Activated effector memory CD4-positive, alpha-beta T cell treated with Interleukin-2 at 50 U/mL for 16 hours (primary cell): ENCODE measurements at places on chromosomes 1 and 21.
A peak's percentile ranks its signal among the peaks of the same experiment; 100 is the strongest.

DNA sequence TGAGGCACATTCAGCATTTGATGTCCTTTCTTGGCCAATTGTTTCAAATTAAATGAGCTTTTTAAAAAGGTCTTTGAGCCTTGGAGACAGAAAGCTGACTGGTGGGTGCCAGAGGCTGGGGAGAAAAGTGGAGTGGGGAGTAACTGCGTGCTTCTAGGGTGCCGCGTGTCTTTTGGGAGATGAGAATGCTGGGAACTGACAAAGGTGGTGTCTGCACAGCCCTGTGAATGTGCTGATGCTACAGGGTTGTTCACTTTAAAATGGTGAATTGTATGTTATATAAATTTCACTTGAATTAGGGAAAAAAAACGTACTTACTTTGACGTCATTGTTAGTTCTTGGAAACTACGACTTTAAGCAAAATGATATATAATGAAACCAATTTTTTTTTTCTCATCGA is 8.1 kb upstream of the TFF1 start:
- DNase-seq = no peak

DNA sequence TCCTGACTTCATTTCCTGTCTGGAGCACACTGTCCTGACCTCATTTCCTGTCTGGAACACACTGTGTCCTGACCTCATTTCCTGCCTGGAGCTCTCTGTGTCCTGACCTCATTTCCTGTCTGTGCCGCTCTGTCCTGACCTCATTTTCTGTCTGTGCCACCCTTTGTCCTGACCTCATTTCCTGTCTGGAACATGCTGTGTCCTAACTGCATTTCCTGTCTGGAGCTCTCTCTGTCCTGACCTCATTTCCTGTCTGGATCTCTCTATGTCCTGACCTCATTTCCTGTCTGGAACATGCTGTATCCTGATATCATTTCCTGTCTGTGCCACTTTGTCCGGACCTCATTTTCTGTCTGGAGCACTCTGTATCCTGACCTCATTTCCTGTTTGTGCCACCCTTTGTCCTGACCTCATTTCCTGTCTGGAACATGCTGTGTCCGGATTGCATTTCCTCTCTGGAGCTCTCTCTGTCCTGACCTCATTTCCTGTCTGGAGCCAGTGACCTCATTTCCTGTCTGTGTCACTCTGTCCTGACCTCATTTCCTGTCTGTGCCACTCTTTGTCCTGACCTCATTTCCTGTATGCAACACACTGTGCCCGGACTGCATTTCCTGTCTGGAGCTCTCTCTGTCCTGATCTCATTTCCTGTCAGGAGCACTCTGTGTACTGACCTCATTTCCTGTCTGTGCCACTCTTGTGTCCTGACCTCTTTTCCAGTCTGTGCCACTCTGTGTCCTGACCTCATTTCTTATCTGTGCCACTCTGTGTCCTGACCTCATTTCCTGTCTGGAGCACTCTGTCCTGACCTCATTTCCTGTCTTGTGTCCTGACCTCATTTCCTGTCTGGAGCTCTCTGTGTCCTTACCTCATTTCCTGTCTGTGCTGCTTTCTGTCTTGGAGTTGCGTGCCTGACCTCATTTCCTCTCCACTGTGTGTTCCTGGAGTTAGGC is 27.6 kb downstream of the SKI start:
- DNase-seq = peak; percentile 64

- no peak for DNase-seq
Measured at GRCh38 chr1:43666608-43667007, 16.7 kb downstream of the KDM4A start.

GRCh38 chr1:183070923-183071618 is 47.9 kb downstream of the LAMC1 start:
- DNase-seq = no peak

DNA sequence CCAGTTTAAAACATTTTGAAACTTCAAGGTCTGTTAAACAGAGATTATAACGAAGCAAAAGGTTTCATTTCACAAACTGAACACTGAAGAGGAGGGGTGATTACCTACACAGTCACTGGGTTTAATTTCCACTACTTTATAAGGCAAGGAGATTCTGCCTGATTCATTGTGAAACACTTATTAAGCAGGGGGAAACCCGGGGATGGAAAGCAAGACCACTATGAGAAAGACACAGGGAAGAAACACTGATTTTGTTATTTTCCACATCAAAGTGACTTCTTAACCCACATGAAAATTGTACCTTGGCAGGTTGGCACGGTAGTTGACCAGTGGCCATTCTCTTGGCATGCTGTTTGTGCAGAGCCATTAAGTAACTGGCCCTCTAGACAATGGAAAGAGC is 8.1 kb upstream of the F5 start:
- no peak for DNase-seq

DNA sequence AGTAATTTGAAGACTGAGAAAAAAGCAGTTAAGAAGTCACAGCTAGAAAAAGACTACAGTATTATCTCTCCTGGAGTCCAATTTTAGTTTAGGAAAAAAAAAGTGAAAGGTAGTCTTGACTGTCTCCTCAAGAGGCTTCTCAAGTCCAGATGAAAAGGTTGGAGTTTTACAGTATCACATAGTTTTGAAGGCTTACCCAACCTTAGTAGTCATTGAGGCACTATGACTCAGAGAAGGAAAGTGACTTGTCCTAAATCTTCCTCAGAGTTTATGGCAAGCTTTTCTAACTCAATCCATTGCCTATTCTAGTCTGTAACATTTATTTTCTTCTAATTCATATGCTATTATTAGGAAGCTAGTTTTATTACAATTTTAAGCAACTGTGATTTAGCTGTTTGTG is 174.9 kb downstream of the DPYD start:
- no peak for DNase-seq

- no peak for DNase-seq
Measured at GRCh38 chr1:8989821-8990220, 36.4 kb downstream of the SLC2A7 start.

DNA sequence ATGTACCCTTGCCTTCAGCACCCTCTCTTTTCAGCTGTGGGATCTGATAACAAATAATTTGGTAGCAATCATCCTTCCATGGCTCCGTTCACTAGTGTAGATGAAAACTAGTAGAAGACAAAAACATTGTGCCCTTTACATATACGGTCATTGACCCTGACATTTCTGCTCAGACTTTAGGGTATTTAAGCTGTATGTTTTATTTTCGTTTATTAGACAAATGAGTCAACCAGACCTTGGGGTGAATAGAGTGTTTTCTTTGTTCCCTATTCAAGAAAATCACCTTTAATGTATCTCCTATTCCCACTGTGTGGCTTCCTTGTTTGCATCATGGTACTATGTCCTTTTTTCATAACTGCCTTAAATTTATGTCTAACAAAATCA is 187.3 kb downstream of the VAV3 start:
- no peak for DNase-seq

GRCh38 chr1:59564192-59564891 is 250.4 kb upstream of the HOOK1 start:
- DNase-seq = no peak

- DNase-seq = no peak
Measured at GRCh38 chr1:179080866-179081686, 794 bp upstream of the TOR3A start.

GRCh38 chr1:47561523-47562007 is 123.7 kb downstream of the FOXD2 start:
- DNase-seq = no peak

GRCh38 chr1:234899041-234899729 is 229.5 kb downstream of the TOMM20 start:
- no peak for DNase-seq

- DNase-seq = no peak
Measured at GRCh38 chr1:27574001-27574781, 29.8 kb downstream of the AHDC1 start.

DNA sequence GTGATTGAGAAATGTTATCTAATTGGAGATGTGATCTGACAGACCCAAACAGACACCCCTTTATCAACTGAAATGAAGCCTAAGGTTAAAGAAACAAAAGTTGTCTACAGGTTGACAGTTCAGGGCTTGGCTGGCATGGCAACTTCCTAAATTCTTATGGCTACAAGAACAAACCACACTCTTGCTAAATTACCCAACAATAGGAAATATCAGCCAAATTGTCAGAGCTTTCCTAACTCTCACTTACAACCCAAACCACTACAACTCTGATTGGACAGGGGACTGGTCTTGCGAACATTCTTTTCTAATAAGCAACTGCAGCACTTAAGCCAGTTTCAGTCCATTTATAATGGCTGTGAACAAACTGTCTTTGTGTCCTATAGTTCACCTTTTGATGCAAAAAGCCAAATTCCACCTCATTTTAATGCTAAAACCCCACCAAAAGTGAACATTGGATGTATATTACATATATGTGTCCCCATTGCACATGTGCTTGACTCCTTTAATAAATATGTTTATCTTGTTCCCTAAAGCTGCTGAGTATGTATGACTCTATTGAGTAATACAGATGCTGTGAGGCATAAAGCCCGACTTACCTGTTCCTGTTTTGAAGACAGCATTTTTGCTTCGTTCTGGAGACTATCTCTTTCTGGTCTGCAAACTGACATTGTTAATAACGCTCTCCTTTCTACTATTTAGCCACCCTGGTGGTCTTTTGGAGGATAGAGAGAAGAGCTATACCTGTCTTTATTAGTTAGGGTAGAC is 101.3 kb upstream of the HMCN1 start:
- DNase-seq = no peak

GRCh38 chr1:167713330-167714081 is 8.3 kb upstream of the MPZL1 start:
- no peak for DNase-seq

- DNase-seq = peak; percentile 47
Measured at GRCh38 chr1:1173793-1174415, at the start of gene TTLL10. Gene TTLL10 (plus strand): TSS chr1:1173880. CDS start chr1:1179216, 5,336 bp downstream.

- no peak for DNase-seq
Measured at GRCh38 chr21:25887166-25887565, 152.4 kb downstream of the GABPA start.

GRCh38 chr1:19923953-19924346 is 533 bp upstream of the PLA2G2E start:
- no peak for DNase-seq

GRCh38 chr1:198575798-198576641 is 35.5 kb upstream of the ATP6V1G3 start:
- no peak for DNase-seq

DNA sequence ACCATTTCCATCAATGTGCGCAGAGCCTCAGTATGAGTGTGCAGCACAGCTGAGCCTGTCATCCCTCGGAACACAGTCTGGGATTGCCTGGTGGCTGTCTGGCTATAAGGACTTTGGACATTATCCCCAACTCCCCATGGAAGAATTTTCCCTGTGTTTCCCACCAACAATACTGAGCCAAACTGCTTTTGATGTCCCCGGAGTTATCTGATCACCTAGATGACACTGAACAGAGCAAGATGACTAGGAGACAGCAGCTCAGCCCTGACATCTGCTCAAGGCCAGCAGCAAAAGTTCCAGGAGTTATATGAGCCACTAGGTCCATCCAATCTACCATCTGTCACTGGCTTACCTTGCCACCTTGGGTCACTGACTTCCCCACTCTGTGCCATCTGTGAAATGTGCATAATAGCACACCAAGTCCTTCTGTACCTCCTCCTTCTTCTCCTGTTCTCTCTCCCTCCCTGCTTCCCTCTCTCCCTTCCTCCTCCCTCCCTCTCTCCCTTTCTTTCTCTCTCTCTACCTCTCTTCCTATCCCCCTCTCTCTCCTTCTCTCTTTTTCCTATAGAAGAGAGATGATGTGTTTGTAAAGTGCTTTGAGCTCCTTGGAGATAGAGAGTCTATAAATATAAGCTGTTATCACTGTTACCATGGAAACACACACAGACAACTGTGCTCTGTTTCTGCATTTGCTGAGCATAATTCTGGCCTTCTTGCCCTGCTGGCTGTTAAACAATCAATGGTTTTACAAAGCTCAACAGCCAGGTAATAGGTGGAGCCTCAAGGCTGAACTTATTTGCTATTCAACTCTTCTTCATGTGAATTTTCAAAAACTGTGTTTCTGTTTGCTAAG is 19.7 kb upstream of the ATP1B1 start:
- no peak for DNase-seq

GRCh38 chr1:221765527-221765926 is 23.6 kb upstream of the DUSP10 start:
- DNase-seq = no peak

GRCh38 chr1:6205849-6206519 is at the start of gene RNF207:
Gene RNF207 (plus strand): TSS chr1:6206119. CDS start chr1:6206536, 417 bp downstream.
- DNase-seq = peak; percentile 43
